Stimulated activated CD8-positive, alpha-beta memory T cell treated with anti-CD3 and anti-CD28 coated beads, Interleukin-12 subunit alpha, Interleukin-12 subunit beta, amount 100 ng/mL, for 1 hour (primary cell): ENCODE measurements at places on chromosomes 5 and 9.

DNA sequence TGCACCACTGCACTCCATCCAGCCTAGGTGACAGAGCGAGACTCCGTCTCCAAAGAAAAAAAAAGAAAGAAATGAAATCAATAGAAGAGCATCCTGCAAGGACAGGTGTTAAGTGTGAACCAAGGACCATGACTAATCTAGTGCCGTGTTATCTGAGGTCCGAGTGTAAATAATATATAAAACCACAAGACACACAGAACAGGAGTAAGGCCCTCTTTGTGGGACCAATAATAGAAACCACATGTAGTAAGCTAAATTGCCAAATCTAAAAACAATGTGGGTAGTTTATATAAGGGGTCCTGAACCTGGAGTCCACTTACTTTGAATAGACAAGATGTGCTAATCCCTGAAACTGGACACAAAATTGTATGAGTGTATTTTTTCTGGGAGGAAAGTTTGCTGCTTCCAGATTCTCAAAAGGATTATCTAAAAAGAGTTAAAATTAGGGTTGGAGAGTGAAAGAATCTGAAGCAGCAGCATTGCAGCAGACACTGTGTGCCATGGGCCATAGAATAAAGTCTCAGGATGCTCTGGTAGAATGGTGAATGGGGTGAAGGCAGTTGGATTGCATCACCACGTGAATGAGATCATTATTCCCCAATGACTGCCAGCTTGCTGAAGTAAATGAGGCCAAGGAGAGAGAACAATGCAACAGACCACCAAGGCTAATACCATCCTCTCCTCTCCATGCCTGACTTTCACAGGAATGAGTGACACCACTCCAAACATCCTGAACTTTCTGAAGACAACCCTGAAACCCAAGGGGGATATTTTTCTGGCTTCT is 222.7 kb downstream of the DCP2 start:
- no peak for DNase-seq

DNA sequence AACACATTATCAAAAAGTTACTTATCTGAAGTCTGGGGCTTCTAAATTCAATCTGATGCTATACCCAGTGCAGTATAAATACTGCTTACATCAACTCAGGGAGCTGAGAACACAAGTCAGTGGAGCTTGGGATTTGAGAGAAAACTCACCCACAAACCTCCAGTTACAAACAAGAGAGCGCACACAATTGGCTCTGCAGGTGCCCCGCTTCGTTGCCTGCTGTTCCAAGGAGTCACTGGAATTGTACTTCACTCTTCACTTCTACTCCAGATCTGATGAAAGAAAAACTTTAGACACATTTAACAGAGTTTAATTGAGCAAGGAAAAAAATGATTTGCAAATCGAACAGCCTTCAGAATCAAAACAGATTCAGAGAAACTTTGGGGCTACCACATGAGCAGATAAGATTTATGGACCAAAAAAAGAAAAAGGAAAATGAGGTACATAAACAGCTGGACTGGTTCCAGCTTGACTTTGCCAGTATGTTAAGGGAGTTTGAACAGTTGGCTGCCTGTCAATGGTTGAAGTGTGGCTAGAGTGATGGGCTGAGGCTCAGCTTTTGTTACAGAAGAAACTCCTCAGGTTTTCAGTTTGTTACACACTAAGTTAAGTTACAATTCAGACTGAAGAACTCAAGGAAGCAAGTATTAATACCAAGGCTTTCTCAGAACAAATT is 156.6 kb downstream of the AOPEP start:
- no peak for DNase-seq

DNA sequence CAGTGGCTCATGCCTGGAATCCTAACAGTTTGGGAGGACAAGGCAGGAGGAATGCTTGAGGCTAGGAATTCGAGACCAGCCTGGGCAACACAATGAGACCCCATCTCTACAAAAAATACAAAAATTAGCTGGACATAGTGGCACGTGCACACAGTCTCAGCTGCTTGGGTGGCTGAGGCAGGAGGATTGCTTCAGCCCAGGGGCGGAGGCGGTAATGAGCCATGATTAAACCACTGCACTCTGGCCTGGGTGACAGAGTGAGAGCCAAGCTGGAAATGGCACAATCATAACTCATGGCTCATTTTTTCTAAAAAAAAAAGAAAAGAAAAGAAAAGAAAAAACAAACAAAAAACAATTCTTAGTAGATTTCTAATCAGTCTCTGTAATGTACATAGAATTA is 446.2 kb downstream of the ELAVL2 start:
- no peak for DNase-seq

DNA sequence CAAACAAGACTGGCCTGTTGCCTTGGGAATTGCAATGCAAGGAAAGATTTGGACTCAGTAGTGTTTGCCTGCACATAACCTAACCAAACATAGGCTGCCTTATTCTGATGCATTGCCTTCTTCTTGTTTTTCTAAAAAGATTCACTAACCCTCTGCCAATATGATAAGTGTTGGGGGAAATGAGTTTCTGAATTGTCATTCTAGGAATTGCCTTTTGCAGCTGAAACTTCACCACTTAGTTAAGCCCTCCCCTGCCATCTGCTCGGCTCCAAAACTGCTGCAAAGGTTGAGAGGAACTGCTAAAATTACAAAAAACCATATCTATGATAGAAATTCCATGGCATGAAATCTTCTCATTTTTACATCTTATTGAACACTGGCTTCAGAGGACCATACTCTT is 41.6 kb upstream of the SPATA31D4 start:
- no peak for DNase-seq

- no peak for DNase-seq
Observed at GRCh38 chr5:143771602-143772001, 40.4 kb upstream of the HMHB1 start.

DNA sequence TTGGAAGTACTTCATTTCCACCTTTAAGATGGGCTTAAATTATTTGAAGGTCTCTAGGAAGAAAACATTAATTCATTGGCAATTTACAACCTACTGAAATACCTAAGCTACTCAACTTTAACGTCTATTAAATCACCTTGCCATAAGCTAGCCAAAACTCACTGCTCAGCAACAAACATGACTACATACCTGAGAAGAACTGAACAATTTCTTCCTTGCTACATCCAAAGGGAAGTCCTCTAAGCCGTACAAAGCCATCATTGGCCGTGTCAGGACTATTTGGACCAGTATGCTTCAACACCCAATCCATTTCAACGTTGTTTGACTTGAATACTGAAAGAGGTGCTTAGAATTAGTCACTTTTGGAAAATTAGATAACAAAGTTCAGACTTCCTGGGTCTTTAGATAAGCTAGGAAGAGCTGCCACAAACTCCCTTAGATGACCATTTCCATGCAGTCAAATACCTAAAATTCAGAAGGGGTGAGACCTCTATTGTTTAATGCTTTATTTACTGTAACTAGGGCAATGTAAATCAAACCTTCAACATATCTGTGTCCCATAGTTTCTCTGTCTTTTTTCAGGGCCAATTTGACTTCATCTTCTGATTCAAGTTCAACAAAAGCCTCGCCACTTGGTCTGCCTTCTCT is 2.6 kb downstream of the HNRNPH1 start:
- DNase-seq: no peak
